Non-pigmented ciliary epithelial cell (primary cell): ENCODE measurements at places on chromosomes 6 and 20.

DNA sequence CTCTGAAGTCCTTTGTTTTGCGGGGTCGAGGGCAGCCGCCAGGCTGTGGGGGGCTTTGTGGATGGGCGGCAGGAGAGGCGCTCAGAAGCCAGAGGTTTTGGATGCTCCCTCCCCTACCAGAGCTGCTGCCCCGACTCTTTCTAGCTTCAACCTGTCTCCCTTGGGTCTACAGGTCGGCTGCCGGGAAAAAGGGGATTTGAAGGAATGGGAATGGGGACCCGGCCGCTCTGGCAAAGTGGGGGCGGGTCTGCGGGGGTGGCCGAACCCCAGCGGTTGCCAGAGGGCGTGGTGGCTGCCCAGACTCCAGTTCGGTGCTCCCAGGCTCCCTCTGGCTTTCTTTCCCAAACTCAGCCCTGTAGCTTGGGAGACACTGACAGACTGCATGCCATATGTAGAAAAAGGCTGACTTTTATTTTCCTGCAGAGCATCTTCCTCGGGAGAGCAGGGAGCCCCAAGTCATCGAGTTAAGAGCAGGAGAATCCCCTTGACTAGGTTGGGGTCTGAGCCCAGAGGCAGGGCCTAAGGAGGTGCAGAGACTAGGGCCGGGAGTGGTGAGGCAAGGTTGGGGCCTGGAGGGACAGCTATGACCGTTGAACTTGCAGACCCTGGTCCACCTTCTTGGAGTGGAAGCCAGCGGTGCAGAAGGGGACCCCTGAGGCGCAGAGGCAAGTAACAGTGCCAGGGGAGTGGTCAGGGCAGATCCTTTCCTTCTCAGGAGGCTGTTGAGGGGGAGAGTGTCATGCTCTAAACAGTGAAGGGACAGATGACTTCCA lies 1.4 kb upstream of the PPP1R18 start:
- no peak for DNase-seq

DNA sequence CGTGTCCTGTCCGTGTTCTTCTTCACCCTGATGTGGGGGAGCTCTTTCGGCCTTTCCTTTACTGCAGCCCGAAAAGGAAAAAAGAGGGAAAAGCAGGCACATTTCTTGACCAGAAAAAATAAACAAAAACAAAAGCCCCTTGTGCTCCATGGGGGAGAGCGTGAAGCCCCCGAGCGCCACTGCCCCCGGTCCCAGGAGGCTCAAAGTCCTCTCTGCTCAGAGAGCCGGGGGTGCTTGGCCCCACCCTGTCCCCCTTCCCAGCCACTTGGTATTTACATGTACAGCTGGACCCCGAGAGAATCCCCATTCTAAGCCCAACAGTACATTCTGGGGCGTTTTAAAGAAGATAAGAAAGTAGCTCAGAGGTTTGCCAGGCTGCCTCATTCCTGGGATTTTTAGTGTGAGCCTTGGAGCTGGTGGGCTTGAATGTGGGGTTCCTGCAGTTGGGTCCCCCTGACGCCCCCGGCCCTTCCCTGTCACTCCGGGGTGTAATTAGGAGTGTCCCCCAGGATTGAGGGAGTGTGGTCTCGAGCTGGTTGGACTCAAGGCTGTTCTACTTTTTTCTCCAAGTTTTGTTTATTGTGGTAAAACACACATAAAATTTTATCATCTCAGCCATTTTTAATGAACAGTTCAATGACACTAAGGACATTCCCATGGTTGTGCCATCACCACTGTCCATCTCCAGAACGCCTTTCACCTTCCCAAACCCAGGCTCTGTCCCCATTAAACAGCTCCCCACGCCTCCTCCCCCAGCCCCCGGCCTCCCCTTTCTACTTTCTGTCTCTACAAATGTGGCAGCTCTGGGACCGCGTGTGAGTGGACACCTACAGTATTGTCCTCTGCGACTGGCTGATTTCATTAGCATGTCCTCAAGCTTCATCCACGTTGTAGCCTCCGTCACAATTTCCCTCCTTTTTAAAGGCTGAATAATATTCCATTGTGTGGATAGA lies 55.7 kb upstream of the BHLHE23 start:
- DNase-seq, result no peak

- no peak for DNase-seq
Measured at GRCh38 chr6:30042476-30042875, 18.6 kb upstream of the POLR1H start.

DNA sequence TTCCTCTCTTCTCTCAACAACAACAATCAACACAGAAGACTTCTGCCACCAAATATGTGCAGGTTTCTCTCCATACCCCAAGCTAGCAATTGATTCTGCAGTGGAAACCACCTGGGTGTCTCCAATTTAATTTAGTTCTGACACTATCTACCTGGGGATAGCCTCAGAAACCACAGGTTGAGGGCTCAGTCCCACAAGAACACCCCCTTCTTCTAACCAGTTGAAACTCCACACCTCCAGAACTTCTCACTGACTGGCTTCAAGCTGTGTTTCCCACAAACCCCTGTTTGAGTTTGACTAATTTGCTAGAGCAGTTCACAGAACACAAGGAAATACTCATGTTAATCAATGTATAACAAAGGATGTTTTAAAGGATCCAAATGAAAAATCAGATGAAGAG lies 52.5 kb upstream of the SPTLC3 start:
- no peak for DNase-seq

- DNase-seq, result no peak
Measured at GRCh38 chr6:113505084-113505699, 352.0 kb upstream of the MARCKS start.
